ENCODE measurements at places on chromosomes 12 and 14.

DNA sequence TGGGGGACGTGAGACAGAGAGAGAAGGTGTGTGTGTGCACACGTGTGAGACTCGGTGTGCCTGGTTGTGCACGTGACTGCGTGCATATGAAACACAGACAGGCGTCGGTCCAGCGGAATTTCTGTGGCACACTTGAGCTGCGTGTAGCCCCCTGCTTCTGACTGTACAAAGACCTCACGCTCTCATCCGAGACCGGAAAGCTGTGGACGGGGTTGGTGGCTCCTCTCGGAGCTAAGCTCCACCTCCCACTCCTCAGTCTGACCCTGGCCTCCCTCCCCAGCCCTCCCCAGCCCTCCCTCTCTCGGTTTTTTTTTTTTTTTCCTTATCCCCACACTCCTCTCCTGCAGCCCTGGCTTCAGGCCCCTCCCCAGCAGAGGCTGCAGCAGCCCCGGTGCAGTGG is 8.3 kb upstream of the C14orf180 start:
- no peak for DNase-seq

- no peak for DNase-seq
Observed at GRCh38 chr14:104968541-104969401, 9.4 kb downstream of the AHNAK2 start.

GRCh38 chr12:24227551-24227950 is 278.1 kb upstream of the SOX5 start:
- no peak for DNase-seq

DNA sequence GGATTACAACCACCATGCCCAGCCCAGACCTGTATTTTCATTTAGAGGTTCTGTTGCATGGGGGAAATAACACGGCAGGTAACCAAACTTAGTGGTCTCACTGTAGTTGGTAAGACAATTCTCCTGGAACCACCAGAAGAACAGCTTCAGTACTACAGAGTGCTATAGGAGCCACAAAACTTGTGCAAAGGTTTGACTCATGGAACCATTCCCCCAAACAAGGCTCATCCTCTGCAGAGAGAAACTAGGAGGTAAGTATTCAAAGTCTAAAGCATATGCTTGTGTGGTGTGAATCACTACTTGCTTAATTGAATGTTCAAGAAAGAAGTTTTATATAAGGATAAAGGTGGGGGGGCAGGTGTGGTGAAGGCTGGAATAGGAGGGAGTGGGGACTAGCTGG is 58.7 kb downstream of the GNS start:
- no peak for DNase-seq

GRCh38 chr12:41466802-41467201 is 278.7 kb downstream of the PDZRN4 start:
- DNase-seq, result no peak

GRCh38 chr12:132646850-132647249 is 28.3 kb downstream of the P2RX2 start:
- DNase-seq, result no peak

DNA sequence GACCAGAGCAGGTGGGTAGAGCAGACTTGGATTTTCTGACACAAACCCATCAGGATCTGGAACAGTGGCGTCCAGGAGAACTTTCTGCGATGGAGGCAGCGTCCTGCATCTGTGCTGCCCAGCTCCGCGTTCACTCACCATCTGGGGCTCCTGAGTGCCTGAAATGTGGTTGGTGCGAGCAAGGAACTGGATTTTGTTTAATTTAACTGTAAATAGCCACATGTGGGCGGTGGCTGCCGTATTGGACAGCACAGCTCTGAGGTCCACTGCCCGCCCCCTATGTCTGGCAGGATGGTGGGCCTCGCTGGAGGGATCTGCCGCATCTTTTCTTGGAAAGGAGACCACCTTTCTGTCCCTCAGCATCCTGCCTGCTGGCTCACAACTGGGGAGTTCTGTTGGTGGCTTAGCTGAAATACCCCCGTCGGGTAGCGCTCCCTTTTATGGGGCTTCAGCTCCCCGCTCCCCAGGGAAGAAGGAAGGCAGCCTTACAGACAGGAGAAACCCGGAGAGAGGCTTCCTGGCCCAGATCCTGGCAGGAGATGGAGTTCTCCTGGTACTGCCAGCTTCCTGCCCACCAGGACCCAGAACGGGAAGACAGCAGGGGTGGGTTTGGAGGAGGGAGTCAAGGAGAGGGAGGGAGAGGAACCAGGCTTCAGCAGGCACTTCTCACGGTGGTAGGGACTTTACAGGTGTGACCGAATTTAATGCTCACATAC is 184.9 kb upstream of the PRMT8 start:
- DNase-seq, result no peak

Measured in 8988T (cell line).